Activated CD8-positive, alpha-beta memory T cell treated with anti-CD3 and anti-CD28 coated beads, Interleukin-2, amount 50 U/mL, for 4 hours (primary cell): ENCODE measurements at places on chromosomes 7 and 10.

- DNase-seq: no peak
Observed at GRCh38 chr7:157271991-157272324, 64.8 kb upstream of the DNAJB6 start.

- DNase-seq: no peak
Observed at GRCh38 chr10:122145113-122145512, 126.0 kb upstream of the BTBD16 start.

- DNase-seq: no peak
Observed at GRCh38 chr7:104627516-104627915, 299.1 kb downstream of the LHFPL3 start.

- no peak for DNase-seq
Observed at GRCh38 chr7:28626221-28626620, 213.9 kb downstream of the CREB5 start.

- no peak for DNase-seq
Observed at GRCh38 chr7:6359021-6359420, 86.6 kb upstream of the CYTH3 start.

DNA sequence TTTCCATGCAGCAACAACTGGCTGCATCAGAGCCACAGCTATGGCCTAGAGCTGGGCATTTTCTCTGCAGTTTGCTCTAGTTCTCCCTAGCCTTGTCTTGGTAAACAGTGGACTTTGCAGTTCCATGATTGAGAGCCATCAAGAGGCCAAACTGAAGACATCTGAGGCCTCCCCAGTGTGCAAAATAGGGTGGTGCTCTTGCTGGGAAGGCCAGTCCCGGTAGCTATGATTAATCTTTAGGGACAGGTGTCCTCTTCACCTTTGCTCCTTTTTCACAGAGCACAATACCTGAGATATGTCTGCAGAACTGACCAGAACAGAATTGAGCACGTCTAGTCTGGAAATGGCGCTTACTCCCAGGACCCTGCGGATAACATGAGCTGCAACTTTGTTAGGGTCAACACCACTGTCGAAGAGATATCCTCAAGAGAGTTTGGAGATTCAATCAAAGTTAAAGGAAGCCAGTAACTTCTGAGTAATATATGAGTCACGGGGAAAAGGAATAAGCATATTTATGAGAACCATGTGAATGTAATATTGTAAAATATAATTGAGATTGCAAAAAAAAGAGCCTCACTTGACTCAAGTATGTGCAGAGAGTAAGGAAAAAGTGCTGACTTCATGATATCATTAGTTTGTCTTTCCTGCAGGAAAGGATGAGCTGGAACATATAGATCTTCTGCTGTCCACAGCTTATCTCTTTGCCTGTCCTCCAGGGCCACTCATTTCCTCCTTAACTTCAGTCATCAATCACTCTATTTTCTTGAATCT is 76.7 kb downstream of the ANK3 start:
- no peak for DNase-seq

DNA sequence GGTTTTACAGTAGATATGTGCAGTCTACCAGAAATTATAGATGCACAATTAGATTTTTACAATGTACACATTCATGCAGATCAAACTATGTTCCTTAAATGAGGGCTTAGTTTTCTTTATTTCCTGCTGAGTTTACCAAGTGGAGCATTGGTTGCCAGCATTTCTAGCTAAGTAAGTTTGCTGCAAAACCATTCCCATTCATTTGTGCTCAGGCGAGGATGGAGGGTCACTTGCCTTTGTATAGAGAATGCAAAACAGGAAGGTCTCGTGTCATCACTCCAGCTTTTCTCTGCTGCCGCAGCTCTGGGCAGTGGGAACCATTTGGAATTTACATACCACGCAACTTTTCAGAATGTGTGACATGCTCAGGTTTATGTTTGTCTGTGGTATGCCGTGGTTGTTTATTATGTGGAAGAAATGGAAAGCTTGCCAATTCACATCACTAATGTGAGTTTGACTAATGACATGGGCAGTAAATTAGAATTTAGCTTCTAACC is 198.6 kb downstream of the TRIL start:
- no peak for DNase-seq

DNA sequence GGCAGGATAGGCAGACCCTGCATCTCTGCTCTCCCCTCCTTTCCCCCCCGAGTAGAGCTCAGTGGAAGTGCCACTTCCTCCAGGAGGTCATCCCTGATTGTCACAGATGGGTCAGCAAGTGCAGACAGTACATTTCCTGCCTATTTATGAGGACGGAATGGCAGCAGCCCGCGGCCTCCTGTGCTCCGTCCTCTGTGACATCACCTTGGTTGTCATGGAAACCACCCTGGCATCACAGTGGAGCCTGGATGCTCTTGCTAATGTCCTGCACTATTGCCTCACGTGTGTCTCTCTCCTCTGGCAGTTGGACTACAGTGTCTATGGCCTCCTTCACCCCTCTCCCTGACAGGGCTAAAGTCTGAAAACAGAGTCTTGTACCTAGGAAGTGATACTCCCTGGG is 148.6 kb downstream of the SH3PXD2A start:
- DNase-seq: no peak

- no peak for DNase-seq
Observed at GRCh38 chr7:83672157-83672556, 23.2 kb upstream of the SEMA3E start.

DNA sequence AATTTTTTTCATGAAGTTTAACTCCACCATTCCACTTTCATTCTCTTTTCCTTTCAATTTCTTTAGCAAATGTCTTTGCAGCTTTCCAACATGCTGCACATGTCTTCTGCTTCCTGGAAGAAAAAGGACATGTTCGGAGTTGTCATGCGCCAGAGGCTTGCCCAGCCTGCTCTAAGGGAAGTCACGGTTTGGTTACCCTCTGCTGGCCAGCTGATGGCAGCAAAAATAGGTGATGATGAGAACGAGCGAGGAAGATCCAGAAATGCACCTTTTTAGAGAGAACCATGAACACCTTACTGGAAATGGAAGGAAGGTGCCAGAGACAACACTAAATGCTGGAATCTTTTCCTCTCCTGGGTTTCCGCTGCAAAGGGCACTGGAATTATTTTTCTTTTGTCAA is 4.9 kb upstream of the ZSCAN21 start:
- no peak for DNase-seq

DNA sequence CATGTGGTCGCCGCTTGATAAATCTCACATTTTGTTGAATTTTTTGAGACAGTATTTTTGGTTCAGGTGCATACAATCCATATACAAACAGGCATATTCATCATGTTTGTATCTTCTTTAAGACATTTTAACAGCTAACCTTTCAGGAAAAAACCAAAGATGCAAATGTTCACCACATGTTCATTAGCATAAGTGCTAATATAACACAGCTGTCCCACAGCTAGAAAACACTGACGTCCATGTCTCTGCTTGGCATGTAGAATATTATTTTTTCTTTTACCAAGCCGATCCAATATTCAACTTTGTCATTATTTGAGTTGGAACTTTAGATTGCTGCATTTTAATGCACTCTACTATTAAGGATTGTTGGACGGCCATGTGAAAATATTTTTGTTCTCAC is 31.2 kb downstream of the BMPER start:
- no peak for DNase-seq

DNA sequence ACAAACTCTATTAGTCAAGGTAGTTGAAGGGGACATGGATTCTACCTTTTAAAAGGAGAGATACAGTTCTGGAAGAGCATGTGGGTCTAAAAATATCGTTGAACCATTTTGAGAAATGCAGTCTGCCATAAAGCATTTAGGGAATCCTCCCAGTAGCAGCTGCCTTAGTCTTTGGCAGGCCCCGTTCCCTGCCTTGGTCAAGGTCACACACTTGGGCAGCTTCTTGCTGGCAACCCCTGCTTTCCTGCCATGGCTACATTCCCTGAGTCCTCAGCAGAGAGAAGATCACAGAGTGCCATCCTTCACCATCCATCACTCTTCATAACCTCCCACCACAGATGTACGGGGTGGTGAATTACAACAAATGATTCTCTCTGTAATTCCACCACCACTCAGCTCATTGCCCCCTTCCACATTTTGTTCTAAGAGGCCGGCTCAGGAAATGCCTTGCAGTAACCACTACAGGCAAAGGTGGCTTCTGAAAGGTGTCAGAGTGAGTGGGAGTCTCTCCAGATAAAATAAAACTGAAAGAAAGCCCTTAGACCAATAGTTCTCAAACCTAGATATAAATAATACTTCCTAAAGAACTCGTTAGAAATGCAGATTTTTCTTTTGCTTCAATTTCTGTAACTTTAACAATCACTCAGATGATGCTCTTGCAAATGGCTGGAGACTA is 121.4 kb upstream of the STK17A start:
- no peak for DNase-seq
